ENCODE measurements at places on chromosomes 5 and 9. TPM values are rescaled to one million over a fixed set of nuclear protein-coding genes. Genes with fewer than 3 reads are reported as not detected.
A peak's percentile ranks its signal among the peaks of the same experiment; 100 is the strongest.

GCNT1 gene
- 17.1 TPM for total RNA-seq

DIRAS2 gene
- not detected for total RNA-seq

RNF180 gene
- 46.6 TPM for total RNA-seq

SDHA gene
- 70.5 TPM for total RNA-seq

CDC20B gene
- total RNA-seq: not detected

DNA sequence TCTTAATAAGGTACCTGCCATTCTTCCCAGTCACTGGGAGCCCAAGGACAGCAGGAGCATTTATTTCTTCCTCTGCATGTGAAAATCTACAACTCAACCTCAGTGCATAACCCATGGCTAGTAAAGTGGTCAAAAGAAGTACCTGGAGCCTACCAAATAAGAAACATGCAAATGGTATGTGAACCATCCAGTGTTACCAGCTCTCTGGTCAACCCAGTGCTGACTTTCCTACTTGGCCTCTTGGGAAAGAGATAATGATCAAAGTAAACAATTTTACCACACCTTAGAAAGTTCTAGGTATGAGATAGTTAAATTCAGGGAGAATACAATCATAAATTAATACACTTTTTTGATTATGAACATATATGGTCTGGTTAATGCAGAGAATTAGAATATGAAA is 325.6 kb downstream of the ENC1 start:
- no peaks in the 10 kb centered on the region for H3K36me3 ChIP-seq
- H3K27ac ChIP-seq: no peak overlapping the region
- peaks cover 15% of the 10 kb centered on the region for H3K4me1 ChIP-seq
- no peak for DNase-seq

- H3K4me1 ChIP-seq: peaks cover 56% of the 10 kb centered on the region
- no peak overlapping the region for H3K27ac ChIP-seq
- peaks cover 86% of the 10 kb centered on the region for H3K27me3 ChIP-seq
- DNase-seq: no peak
- H3K36me3 ChIP-seq: no peaks in the 10 kb centered on the region
- peak overlapping the region; percentile 55 for H3K4me3 ChIP-seq
Measured at GRCh38 chr9:77018058-77018968, 1.1 kb upstream of the FOXB2 start.

DNA sequence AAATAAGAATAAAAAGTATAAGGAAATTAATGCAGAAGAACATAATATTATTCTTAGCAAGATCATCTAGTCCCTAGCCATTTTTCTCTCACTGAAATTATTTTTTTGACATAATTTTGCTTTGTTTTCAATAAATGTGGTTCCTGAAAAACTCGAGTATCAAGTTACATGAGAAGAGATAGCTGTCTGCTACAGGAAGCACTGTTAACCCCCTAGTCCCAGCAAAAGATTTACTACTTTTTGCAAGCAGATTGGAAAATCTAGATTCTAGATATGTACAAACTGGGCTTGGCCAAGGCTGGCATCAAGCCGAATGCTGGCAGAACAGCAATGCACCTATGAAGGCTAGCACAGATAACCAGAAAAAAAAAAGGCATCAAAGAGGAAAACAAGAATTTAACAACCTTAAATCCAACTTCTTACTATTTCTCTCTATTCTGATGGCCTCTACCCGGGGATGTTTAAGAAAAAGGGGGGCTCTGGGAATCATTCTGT is 21.9 kb upstream of the ISCA1 start:
- H3K4me3 ChIP-seq: no peak overlapping the region
- no peak for DNase-seq

DNA sequence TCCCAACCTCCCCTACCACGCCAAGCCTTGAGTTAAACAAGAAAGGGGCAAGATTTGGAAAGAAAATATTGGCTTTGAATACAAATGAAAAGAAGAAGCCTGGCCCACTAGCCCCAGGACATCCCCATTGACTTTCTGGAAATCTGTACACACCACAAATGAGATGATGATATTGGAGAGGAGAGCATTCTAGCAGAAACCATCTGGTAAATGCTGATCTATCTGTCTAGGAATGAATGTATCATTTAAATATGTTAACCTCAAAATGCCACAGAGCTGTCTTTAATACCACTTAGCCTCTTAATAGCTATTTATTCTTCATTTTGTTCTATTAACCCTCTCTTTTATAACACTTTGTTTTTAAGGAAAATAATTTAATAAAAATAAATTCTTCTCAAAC is 270.2 kb upstream of the PDE4D start:
- no peak overlapping the region for H3K4me3 ChIP-seq
- H3K27me3 ChIP-seq: no peaks in the 10 kb centered on the region
- DNase-seq: no peak
- no peaks in the 10 kb centered on the region for H3K36me3 ChIP-seq
- H3K27ac ChIP-seq: no peak overlapping the region
- no peaks in the 10 kb centered on the region for H3K4me1 ChIP-seq

GRCh38 chr9:14173713-14174112 is 140.2 kb downstream of the NFIB start:
- no peaks in the 10 kb centered on the region for H3K36me3 ChIP-seq
- peaks cover 15% of the 10 kb centered on the region for H3K4me1 ChIP-seq
- DNase-seq: no peak

DNA sequence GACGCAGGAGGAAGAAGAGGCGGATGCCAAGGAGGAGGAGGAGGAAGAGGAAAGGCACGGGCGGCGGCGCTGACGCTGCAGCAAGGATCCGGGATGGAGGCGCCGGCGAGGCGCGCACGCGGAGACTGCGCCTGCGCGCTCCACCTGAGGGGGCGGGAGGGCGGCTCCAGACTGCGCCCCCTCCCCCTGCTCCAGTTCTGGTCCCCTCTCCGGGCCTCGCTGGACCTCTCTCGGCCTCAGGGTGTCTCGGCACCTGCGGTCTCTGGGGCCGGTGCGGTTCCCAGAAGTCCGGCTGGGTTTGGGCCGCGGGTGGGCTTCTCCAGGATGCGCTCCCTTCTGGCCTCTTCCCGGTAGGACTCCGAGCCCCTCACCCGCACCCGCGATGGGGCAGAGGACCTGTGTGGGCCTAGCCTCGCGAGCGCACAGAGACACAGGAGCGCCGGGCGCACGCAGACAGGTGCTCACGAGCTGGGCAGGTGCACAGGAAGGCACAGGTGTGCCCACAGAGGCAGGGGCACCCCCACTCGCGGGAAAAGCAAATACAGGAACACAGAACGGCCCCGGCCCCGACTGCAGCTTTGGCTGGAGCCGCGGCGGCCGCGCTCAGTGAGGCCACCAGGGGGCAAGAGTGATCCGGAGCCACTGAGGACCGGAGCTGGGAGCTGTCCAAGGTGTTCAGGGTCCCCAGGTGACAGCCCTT is at the start of gene NPDC1:
NPDC1 (minus strand) TSS at position 90 of the 700 bp plus-strand sequence. CDS start 188 bp downstream, outside the sequence.
- H3K27me3 ChIP-seq: peaks cover 14% of the 10 kb centered on the region
- peak within 1 kb of the TSS; percentile 58 for H3K27ac ChIP-seq
- H3K4me1 ChIP-seq: peaks cover 15% of the 10 kb centered on the region

DNA sequence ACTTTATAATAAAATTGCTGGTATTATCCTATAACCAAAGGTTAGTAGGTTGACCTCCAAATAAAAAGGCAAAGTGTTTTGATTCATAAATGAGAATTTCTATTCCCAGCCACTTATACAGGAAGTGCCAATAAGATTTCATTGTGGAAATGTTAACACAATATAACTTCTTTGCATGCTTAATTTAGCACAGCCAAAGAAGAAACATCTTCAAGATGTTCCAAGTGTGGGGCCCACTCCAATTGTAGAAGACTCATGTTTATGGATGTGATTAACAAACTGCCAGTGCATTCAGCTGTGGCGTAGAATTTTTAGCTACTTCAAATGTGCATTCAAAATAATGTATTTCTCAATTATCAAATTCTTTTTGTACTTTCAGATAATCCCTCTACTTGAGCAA is 402.3 kb downstream of the DEPDC1B start:
- H3K4me3 ChIP-seq: no peak overlapping the region
- no peaks in the 10 kb centered on the region for H3K36me3 ChIP-seq
- no peaks in the 10 kb centered on the region for H3K27me3 ChIP-seq
- H3K4me1 ChIP-seq: no peaks in the 10 kb centered on the region
- H3K27ac ChIP-seq: no peak overlapping the region
- DNase-seq: no peak

DNA sequence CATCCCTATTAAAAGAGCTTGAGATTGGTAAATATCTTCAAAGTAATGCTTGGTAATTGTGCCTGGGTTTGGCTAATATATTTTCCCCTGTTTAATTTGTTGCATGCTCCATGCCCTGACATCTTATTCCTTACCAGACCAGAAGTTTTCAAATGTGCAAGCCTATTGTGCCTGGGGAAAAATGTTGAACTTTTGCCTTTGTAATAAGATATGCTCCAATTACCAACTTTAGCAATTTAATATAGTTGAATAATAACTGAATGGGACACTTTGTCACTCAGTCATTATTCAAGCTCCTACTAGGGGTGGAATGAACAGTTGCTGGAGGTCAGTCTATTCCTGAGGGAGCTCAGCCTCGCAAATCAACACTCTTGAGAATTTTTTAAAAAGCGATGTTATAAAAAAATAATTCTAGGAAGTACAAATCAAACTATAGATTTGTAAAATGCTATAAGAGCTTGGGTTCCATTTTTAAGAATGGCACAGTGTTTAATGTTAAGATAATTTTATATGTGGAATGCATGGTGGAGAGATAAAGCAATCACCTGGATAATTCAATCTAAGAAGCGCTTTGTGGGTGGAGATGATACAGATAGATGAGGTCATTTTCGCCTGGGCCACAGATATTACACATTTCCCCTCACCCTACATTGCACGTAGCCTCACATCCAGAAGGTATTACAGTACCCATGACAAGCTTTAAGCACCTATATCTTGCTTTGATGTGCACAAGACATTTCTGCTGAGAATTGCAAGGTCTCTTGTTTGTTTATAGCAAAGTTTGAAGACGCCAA is 231.8 kb downstream of the PIK3R1 start:
- H3K4me3 ChIP-seq: no peak overlapping the region
- no peak overlapping the region for H3K27ac ChIP-seq
- no peaks in the 10 kb centered on the region for H3K36me3 ChIP-seq

- H3K36me3 ChIP-seq: no peaks in the 10 kb centered on the region
- H3K27ac ChIP-seq: no peak overlapping the region
- H3K27me3 ChIP-seq: no peaks in the 10 kb centered on the region
- peaks cover 7% of the 10 kb centered on the region for H3K4me1 ChIP-seq
- no peak overlapping the region for H3K4me3 ChIP-seq
Measured at GRCh38 chr5:112857866-112858265, 3.2 kb upstream of the SRP19 start.

DNA sequence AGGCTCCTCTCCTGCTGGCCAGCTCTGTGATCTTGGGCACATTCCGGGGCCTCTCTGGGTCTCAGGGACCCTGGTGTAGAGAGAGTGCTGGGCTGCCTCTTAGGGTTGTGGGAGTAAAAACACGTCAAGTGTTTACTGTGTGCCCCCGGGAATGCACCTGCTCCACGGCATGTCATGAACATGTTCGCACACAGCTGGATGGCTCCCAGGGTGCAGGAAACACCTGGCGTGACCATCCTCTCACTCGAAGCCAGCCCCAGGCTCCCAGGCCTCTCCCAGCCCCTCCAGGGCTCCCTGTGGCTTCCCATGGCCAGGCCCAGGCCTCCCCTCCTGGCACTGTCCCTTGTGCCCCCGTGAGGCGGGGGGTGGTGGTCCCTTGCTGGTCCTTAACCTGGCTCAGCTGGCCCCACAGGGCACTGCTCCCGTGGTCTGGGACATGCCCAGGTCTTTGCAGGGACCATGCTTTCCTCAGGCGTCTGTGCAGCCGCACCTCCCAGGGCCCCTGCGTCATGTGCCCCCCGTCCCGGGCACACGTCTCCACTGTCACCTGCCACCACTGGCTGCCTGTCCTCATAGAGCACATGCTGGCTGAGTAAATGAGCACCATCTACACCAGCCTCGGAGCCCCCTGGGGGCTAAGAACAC is 44.9 kb downstream of the SLC6A3 start:
- H3K36me3 ChIP-seq: no peaks in the 10 kb centered on the region
- H3K4me1 ChIP-seq: no peaks in the 10 kb centered on the region
- DNase-seq: no peak
- H3K27ac ChIP-seq: no peak overlapping the region

DNA sequence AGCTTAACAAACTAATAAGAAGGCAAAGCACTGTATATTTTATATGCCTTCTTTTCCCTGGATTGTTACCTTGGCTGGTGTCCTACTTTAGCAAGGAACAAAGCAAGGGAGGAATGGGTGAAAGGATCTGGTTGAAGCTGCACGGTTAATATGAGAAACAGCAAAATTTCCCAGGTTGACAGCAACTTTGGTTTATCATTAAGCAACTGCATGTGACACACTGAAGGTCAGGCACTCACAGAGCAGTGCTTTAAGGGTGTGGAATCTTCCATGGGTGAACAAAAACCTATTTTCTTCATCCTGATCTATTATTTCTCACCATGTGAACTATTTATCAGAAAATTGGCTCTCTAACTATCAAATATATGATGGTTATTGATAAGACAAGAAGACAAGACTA is 109.0 kb upstream of the ATP10B start:
- H3K4me3 ChIP-seq: no peak overlapping the region
- no peaks in the 10 kb centered on the region for H3K27me3 ChIP-seq
- no peaks in the 10 kb centered on the region for H3K36me3 ChIP-seq

DNA sequence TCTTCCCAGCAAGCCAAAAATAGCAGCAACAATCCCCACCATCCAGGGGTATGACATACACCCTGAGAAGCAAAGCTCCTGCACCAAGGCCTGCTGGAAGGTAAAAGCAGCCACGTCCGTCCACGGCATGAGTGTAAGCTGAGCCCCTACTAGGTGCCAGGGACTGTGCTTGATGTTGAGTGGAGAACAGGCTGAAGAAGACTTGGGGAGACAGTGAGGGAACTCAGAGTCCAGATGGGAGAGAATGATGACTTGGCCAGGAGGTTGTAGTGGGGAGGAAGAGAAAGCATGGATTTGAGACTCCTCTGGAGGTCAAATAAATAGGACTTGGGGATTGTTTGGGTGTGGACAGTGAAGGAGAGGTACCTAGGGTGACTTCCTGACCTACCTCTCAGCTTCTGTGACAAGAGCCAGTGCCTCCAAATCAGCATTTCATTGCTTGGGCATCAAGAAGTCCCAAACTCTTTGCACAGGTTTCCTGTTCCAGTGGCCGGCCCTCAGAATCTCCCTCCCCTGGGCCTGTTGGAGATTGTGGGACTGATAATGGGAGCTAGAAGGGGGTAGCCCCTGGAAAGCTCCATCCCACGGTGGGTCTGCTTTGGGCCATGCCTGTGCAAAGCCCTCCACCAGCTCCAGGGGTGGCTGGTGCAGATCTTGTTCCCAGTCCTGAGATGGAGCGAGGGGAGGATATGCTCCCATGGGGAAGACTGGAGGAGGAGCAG is 58.3 kb upstream of the ADAMTS2 start:
- no peak overlapping the region for H3K4me3 ChIP-seq
- no peaks in the 10 kb centered on the region for H3K36me3 ChIP-seq
- no peak overlapping the region for H3K27ac ChIP-seq
- DNase-seq: no peak

- H3K36me3 ChIP-seq: no peaks in the 10 kb centered on the region
- no peak overlapping the region for H3K4me3 ChIP-seq
- no peaks in the 10 kb centered on the region for H3K4me1 ChIP-seq
- H3K27me3 ChIP-seq: no peaks in the 10 kb centered on the region
- DNase-seq: no peak
Measured at GRCh38 chr5:83724935-83725334, 4.3 kb upstream of the HAPLN1 start.
